ENCODE measurements at places on chromosomes 2 and 18.

- no peak for DNase-seq
These were observed 27.5 kb downstream of the CNRIP1 start for GRCh38 chr2:68292108-68292710.

GRCh38 chr2:164079258-164079657 is 343.4 kb upstream of the FIGN start:
- no peak for DNase-seq

- DNase-seq, result no peak
These were observed 9.1 kb upstream of the ATG16L1 start for GRCh38 chr2:233242231-233242927.

GRCh38 chr2:205759257-205759656 is 77.0 kb downstream of the NRP2 start:
- no peak for DNase-seq

DNA sequence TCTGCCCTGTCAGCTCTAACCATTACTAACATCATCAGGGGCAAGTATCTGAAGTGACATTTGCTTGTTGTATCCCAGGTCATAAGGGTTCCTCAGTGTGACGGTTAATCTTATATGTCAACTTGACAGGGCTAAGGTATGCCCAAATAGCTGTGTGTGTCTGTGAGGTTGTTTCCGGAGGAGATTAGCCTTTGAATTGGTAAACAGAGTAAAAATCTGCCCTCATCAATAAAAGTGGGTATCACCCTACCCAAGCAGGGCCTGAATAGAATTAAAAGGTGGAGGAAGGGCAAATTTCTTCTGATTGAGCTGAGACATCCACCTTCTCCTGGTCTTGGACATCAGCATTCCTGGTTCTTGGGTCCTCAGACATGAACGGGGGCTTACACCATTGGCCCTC is 12.8 kb upstream of the TGFA start:
- DNase-seq, result no peak

GRCh38 chr18:3103576-3103975 is 90.6 kb upstream of the LPIN2 start:
- no peak for DNase-seq

GRCh38 chr2:36413218-36413617 is 57.6 kb downstream of the CRIM1 start:
- no peak for DNase-seq

GRCh38 chr2:88211003-88211808 is 41.1 kb downstream of the THNSL2 start:
- DNase-seq, result no peak

DNA sequence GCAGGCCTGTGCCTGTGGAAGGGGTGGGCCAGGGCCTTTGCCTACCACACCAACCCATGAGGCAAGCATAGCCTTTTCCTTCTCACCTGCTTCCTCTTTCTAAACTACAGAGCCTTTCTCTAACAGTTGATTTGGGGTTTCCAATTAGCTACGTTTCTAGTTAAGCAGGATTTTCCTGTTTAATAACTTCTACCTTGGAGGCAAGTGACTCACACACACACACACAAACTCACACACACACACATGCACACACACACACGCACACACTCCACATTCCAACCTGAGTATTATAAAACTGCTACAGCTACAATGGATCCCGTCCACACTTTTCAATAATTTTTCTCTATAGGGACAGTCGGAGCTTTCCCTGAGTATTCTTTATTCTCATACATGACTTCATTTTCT is 84.9 kb downstream of the SOX11 start:
- no peak for DNase-seq

DNA sequence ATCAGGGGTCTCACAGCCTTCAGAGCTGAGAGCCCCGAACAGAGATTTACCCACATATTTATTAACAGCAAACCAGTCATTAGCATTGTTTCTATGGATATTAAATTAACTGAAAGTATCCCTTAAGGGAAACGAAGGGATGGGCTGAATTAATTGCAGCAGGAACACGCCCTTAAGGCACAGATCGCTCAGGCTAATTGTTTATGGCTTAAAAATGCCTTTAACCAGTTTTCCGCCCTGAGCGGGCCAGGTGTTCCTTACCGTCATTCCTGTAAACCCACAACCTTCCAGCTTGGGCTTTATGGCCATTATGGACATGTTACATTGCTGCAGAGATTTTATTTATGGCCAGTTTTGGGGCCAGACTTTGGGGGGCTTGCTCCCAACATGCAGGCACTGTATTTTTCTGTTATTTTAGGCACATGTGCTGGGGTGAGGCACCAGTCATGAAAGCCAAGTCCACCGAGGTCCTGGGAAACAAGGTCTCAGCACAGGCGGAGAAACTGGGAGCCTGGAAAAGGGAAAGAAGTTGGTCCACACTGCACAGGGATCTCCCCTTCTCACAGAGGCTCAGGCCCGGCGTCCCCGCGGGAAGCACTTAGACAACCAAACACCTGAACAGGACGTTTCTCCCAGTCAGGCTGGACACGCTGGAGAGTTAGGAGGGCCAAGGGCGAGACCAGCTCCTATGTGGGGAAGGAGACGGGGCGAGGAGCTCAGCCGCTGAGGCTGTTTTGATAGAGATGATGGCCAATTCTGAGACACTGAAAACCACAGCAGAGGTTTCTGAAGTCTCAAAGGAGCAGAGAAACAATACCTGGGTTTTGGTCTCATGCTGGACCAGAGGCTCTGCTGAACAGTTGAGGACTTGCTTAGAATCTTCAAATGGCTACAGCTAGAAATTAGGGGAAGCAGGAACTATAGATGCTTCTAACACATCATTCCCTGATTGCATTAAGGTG is 86.7 kb downstream of the TMEM18 start:
- no peak for DNase-seq

DNA sequence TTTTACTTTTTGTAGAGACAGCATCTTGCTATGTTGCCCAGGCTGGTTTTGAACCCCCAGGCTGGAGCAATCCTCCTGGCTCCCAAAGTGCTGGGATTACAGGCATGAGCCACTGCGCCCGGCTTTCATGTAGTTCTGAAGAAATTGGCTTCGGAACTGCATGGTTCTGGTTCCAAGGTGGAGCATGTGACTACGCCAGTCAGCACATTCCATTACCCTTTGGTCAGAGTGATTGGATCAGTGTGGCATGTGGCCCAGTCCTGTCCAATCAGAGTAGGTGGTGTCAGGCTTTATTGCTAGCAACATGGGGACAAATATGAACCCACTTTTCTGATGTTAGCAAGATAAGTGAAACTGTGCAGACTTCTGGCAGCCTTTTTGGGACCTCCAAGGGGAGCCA is 16.3 kb upstream of the ATOH8 start:
- no peak for DNase-seq

GRCh38 chr18:46261799-46262198 is 157.6 kb downstream of the HAUS1 start:
- no peak for DNase-seq

DNA sequence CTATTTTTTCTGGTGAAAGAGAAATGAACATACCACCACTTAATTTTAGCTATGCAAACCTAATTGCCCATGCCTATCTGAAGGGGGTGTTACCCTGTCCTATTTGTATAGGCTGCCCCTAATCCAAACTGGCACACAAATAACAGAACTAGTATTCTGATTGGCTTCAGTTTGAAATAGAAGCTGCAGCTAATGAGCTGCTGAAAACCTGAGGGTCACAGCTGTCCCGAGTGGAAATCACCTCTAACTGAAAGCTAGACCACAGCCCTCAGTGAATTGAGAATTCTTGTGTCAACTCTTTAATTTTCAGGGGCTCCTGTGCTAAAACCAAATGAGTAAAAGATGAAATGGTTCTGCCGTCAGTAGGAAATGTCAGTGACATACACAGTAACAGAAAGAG is 28.7 kb downstream of the CCDC141 start:
- DNase-seq, result no peak

- DNase-seq, result no peak
These were observed 70.8 kb upstream of the GATA6 start for GRCh38 chr18:22098563-22098989.

GRCh38 chr2:235146871-235147565 is 195.2 kb downstream of the SH3BP4 start:
- DNase-seq, result no peak

GRCh38 chr2:15660491-15661294 is 69.0 kb downstream of the DDX1 start:
- DNase-seq, result no peak

GRCh38 chr2:191569025-191569424 is 108.9 kb upstream of the NABP1 start:
- no peak for DNase-seq

GRCh38 chr2:67528320-67528719 is 131.2 kb downstream of the ETAA1 start:
- no peak for DNase-seq
